ENCODE measurements at places on chromosomes 6 and 20.

GRCh38 chr20:16129411-16129810 lies 443.8 kb downstream of the KIF16B start:
- no peak for DNase-seq

DNA sequence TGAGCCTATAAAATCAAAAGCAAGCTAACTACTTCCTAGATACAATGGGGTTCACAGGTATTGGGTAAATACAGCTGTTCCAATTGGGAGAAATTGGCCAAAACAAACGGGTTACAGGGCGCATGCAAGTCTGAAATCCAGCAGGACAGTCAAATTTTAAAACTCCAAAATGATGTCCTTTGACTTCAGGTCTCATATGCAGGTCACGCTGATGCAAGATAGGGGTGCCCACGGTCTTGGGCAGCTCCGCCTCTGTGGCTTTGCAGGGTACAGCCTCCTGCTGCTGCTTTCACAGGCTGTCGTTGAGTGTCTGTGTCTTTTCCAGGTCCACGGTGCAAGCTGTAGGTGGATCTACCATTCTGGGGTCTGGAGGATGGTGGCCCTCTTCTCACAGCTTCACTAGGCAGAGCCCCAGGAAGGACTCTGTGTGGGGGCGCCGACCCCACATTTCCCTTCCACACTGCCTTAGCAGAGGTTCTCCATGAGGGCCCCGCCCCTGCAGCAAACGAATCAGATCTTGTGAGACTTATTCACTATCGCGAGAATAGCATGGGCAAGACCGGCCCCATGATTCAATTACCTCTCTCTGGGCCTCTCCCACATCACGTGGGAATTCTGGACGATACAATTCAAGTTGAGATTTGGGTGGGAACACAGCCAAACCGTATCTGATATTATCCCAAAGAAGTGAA lies 11.9 kb upstream of the SMIM29 start:
- no peak for DNase-seq

DNA sequence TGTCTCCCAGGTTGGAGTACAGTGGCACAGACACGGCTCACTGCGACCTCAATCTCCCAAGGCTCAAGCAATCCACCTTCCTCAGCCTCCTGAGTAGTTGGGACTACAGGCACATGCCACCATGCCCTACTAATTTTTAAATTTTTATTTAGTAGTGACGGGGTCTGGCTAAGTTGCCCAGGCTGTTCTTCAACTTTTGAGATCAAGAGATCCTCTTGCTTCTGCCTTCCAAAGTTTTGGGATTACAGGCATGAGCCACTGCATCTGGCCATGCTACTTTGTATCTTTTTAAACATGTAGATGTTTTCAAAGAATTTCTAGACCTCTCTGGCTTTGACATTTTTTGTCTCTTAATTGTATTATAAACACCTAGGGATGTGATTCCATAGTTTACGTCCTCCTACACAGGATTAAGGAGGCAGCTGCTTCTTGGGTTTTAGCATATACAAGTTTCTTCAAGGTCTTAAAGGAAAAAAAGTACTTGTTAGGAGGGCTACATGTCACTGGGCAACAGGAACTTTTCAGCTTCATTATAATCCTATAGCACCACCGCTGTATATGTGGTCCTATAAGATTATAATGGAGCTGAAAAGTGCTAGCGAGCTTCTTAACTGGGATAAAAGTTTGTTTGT lies 1.3 kb downstream of the ADAT2 start:
- no peak for DNase-seq

GRCh38 chr6:160355001-160355400 lies 6.8 kb downstream of the SLC22A3 start:
- DNase-seq, result peak; percentile 35

- DNase-seq, result no peak
These were observed 3.6 kb upstream of the PTGIS start for GRCh38 chr20:49571553-49571835.

- no peak for DNase-seq
These were observed 193.2 kb upstream of the MYLIP start for GRCh38 chr6:15935661-15936060.

- DNase-seq, result peak; percentile 94
These were observed 4.2 kb downstream of the RIMS4 start for GRCh38 chr20:44805979-44806620.

GRCh38 chr20:44392776-44393607 lies 37.5 kb downstream of the HNF4A start:
- no peak for DNase-seq

GRCh38 chr20:11845340-11845739 lies 72.4 kb upstream of the BTBD3 start:
- DNase-seq, result peak; percentile 55

GRCh38 chr6:36018339-36018738 lies 6.1 kb downstream of the SLC26A8 start:
- no peak for DNase-seq

- no peak for DNase-seq
These were observed 1.1 kb upstream of the PRELID3B start for GRCh38 chr20:59043698-59044097.

DNA sequence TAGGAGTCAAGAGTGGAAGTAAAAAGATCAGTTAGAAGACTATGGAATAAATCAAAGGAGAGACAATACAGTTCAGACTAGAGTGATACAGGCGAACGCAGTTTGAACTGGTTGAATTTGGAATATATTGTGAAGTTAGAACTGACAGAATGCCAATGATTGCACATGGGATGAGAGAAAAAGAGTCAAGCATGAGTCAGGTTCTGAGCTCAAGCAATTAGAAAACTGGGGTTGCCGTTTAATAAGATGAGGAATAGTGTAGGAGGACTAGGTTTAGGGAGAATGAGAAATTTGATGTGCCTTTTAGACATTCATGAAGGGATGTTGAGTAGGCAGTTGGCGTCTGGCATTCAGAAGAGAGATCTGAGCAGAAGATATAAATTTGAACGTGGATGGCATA lies 8.0 kb downstream of the RNF217 start:
- peak; percentile 41 for DNase-seq

DNA sequence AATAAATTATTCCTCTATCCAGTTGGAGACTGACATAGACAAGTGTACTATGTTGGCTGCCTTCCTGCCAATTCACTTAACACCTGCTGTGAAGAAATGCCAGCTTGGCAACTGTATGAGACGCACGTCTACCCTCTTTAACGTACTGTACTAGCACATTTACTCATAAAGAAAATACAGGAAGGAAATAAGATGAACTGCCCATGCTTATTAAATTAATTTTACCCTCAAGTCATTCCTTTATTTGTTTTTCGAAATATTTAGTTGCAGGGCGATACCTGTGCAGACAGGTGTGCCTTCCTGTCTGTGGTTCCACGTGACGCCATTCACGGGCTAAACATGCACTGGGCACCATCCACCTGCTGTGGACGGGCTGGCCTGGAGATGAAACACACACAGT lies 52.0 kb downstream of the PSMG4 start:
- DNase-seq, result no peak

DNA sequence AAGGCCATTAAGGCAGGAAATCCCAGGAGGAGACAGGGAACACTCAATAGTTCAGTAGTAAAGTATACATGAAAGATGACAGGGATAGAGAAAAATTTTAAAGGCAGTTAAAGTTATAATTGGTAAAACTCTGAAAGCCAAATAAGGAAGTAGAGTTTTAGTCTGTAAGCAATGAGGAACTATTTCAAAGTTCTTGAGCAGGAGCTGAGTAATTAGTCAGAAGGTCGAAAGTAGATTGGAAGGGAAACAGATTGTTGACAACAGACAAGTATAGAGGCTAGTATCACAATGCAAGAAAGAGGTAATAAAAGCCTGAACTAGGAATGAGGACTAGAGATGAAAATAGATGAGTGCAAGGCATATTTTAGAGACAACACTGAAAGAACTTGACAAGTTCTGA lies 150.3 kb downstream of the CDK19 start:
- no peak for DNase-seq

GRCh38 chr6:66993272-66993671 lies 1286.2 kb upstream of the EYS start:
- no peak for DNase-seq

- peak; percentile 64 for DNase-seq
These were observed 4.5 kb upstream of the PLAGL1 start for GRCh38 chr6:144012534-144012933.

GRCh38 chr6:157374889-157375443 lies 6.0 kb upstream of the ZDHHC14 start:
- DNase-seq, result no peak

GRCh38 chr20:63941282-63942081 lies 14.7 kb downstream of the UCKL1 start:
- no peak for DNase-seq

- DNase-seq, result no peak
These were observed 67.5 kb downstream of the ADGRG6 start for GRCh38 chr6:142369266-142369665.

DNA sequence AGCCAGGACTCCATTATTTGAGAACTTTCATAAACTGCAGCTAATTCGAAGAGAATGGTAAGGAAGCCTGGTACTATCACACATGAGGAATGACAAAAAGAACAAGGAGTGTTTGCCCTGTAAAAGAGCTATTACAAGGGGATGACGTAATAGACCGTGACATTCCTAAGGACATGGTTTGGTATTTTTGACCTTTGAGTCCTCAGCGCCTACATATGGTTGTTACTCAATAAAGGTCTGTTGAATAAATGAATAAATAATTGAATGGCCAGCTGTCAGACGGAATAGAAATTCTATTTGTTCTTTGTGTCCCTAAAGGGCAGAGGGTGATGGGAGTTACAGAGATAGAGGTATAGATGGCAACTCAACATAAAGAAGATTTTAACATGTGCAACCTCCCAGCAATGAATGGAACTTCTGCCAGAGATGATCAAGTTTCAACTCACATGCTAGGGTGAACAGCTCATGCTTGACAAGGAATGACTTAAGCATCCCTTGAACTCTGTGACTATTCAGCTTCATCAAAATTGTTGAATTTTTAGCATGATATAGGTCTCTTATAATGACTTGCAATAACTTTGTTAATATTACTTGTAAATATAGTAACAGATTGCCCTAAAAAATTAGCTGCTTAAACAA lies 115.4 kb downstream of the TENT5A start:
- no peak for DNase-seq

DNA sequence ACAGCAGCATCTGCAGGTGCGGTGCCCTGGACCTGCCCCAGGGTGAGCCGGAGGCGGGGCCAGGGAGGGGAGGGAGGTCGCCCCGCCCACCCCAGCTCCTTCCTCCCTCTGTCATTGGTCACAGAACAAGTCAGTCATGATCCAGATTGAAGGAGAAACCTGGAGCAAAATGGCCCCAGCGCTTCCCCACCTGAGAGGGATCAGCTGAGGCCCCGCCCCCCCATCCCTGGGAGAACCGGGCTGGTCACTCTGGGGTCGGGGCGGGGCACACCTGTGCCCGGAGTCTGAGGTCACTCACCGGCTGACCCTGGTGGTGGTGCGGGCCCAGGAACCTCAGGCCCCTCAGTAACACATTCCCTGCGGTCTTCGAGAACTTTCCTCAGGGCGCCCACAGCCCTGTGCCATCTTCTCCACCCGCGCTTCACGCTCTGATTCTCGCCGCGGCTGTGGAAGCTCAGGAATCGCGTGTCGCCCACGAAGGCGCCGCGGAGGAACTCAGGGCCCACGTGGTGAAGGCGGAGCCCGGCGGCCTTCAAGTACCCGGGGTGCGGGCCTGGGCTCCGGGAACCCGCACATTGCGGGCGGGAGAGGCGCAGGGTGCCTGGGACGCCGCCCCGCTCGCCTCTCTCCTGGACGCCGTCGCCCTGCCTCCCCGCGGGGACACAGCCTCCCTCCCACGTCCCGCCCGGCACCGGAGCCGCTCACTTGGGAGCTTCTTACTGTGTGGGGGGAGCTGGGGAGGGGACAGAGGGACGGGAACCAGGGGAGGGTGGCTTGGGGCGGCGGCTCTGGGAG lies 36.4 kb upstream of the HLA-C start:
- no peak for DNase-seq
